Hypothalamus (tissue), 51 donors: ENCODE measurements at places on chromosomes 1 and 21.
A peak's percentile ranks its signal among the peaks of the same experiment; 100 is the strongest.

DNA sequence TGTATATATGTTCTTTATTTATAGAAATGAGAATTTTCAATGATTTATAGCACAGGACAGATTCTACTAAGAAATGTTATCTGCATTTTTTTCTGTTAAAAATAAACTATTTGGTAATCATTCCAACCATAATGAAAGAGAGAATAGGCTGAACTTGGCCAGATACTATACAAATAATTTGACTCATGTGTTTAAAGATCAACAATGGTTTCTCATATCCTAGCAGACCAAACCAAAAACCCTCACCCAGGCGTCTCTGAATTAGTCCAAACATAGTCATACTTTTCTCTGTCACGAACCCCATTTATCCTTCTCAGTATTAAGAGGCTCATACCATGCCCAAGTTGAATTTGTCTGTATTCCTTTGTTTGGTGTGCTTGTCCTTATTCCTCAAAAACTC, 40.3 kb downstream of the RPE65 start:
- no peak for DNase-seq

DNA sequence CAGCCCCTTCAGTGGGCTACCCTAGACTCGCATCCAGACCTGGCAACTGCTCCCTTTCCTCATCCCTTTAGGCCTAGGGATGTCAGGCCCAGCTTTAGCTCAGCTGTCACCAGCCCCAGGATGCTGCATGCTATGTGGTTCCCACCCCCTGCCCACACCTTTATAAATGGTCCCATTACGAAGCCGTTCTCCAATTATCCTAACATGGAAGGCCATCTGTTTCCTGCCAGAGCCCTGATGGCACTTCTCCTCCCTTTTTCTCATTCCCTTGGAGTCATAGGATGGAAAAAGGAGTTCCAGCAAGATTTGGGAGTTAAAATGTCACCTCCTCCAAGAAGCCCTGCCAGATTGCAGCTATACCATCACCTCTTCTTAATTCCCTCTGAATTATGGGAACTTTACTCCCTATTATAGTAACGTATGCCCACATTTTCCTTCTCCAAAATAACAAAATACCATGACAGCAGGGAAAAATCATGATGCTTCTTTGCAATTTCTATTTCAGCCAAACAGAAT, 205.0 kb upstream of the GRIK3 start:
- DNase-seq: no peak

DNA sequence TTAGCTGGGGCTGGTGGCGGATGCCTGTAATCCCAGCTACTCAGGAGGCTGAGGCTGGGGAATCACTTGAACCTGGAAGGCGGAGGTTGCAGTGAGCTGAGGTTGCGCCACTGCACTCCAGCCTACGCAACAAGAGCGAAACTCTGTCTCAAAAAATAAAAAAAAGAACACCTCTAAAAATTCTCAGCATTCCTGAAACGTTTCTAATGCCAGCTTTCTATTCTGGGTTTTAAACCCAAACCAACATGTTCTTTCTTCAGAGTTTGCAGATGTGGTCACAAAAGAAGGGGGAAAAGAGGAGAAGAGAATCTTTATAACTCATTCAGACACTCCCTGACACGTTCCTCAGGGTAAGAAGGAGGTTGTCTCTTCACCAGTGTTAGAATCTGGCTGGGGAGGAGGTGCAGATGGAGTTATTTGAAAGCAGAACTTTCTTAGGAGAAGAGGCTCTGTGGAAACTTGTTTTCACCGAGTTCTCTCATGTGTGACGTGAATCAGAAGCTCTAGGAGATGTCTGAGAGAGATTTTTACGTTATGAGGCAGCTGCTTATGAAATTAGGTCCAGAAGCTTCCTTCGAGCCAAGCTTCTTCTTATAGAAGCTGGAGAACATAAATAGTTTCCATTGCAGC, 17.8 kb upstream of the CNR2 start:
- no peak for DNase-seq

GRCh38 chr1:11581445-11581991, 72.7 kb downstream of the FBXO2 start:
- no peak for DNase-seq

DNA sequence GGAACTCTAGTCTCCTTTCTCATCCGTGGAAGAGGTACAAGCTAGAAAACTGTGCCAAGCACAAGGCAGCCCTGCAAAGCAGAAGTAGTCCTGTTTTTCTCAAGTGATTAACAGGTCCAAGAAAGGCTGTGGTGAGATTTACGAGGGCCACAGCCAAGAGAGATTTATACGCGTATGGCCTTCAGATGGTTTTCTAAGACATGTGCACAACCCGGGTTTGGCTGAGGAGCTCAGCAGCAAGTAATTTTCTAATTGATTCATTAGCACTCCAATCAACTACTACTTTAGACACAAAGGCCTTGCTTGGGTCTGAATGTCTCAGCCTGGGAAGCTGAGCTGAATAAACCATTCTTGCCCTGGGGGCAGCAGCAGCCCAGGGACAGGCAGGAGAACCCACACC, 55.8 kb downstream of the SSBP3 start:
- peak; percentile 13 for DNase-seq

- DNase-seq: no peak
Observed at GRCh38 chr21:26850116-26850643, 5.0 kb upstream of the ADAMTS1 start.
